Suppressor macrophage treated with lipopolysaccharide for 1 hour (primary cell): ENCODE measurements at places on chromosomes 6 and 20.

GRCh38 chr6:5771759-5772390 is 234.8 kb downstream of the NRN1 start:
- no peak for DNase-seq

GRCh38 chr20:5535125-5535756 is 215.0 kb upstream of the SHLD1 start:
- DNase-seq: peak; percentile 91

DNA sequence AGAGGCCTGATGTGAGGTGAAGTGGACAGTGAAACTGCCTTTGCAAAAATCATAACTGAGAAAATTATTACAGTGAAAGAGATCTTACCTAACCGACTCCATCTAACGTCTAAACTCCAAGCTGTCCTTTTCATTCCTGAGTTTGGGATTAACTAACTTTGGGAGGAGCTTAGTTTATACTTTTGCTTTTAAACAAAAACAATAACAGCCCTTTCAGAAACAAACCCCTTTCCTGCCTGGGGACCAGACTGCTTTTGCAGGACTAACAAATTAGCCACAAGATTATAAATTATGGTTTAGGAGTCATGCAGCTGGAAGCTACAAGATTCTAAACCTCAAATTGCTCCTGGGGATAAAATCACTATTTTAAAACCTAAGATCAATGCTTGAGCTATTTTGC is 38.6 kb upstream of the HFE start:
- DNase-seq: no peak

- no peak for DNase-seq
These were observed 86.8 kb upstream of the SNAP25 start for GRCh38 chr20:10131732-10132345.
